ENCODE measurements at places on chromosomes 7 and 10.

GRCh38 chr10:25934621-25935139, 651 bp downstream of the MYO3A start:
- DNase-seq = peak; percentile 17

DNA sequence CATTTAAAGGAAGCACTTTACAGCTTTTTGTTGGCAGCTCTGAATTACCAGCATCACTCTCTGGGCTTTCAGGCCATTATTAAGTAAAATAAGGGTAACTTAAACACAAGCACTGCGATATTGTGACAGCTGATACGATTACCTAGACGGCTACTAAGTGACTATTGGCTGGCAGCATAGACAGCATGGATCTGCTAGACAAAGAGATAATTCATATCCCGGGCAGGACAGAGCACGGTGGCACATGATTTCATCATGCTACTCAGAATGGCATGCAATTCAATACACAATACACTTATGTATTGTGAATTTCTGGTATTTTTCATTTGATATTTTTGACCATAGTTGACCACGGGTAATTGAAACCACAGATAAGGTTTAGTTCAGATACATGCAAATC, 522.0 kb upstream of the LRRN3 start:
- no peak for DNase-seq

GRCh38 chr7:96093435-96093834, 228.5 kb downstream of the SLC25A13 start:
- DNase-seq = no peak

GRCh38 chr7:122803323-122803722, 82.9 kb downstream of the CADPS2 start:
- no peak for DNase-seq

DNA sequence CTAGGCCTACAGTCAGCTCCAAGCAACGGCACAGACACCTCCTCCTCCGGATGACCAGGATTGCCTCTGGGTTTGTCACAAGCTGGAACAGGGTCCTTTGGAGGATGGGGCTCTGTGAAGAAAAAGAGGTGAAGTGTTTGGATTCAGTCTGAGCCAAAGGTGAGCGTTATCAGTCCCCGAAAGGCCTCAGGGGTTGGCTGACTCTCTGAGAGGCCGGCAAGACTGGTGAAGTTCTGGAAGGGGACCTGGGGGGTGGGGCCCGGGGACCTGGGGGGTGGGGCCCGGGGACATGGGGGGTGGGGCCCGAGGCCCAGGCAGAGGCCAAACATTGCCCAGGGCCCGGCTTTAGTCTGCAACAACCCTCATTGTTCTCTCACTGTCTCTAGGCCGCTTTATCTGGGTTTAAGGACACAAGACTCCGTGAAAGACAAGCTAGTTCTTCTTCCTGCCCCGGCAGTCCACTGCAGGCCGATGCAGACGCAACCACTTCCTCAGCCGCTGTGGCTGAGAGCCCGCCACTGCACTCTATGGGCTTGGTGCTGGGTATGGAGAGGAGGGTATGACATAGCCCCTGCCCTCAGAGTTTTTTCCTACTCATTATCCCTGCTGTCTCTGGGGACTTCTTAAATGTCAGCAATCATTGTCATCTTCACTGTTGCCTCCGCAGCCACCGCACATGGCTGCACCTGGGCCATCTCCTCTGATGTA, 27.4 kb upstream of the PSAP start:
- no peak for DNase-seq

DNA sequence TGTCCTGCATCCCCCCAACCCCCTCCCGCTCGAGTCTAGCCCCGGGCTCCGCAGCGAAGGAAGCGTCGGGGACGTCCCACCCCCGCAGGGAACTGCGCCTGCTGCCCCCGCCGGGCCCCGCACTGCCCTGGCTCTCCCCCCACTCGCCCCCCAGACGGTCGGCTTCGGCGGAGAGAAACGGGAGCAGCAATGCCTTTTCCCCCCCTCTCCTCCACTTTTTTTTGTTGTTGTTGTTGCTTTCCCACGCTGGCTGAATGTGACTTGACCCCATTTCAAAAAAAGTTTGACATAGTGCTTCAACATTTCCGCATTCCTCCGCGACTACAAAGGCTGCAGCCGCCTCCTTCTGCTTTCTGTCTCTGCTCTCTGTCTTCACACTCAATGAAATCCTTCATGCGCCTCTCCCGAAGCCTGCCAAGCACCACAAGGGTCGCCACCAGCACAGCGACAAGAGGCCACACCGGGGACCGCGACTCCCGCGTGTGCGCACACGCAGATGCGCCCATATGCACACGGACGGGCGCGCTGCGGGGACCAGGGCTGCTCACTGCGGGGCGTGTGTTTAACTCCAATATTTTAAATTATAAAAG, 1.0 kb downstream of the CDK6 start:
- peak; percentile 62 for DNase-seq

DNA sequence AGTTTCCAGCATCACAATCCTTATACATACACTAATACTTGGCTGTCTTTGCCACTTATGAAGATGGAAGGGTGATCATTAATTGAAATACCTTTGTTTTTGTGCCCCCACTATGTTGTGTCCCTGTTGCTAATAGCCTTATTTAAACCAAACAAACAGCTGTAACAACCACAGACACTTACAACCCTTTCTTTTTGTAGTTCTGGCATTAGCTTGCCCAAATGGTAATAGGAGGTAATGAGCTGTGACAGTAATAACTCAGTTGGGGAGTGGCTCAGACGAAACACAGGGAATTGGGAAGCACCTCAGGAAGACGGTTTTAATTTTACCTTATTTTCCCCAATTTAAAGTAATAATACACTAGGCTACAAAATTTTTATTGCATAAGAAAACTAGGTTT, 83.4 kb downstream of the MDFIC start:
- DNase-seq = no peak

GRCh38 chr10:98655492-98655891, 208.8 kb upstream of the HPS1 start:
- DNase-seq = no peak

GRCh38 chr7:2654059-2654458, 22.3 kb downstream of the TTYH3 start:
- DNase-seq = no peak

- DNase-seq = no peak
Measured at GRCh38 chr10:5470062-5470751, 29.2 kb downstream of the CALML5 start.

GRCh38 chr7:150891740-150892139, 39.4 kb downstream of the AOC1 start:
- no peak for DNase-seq

DNA sequence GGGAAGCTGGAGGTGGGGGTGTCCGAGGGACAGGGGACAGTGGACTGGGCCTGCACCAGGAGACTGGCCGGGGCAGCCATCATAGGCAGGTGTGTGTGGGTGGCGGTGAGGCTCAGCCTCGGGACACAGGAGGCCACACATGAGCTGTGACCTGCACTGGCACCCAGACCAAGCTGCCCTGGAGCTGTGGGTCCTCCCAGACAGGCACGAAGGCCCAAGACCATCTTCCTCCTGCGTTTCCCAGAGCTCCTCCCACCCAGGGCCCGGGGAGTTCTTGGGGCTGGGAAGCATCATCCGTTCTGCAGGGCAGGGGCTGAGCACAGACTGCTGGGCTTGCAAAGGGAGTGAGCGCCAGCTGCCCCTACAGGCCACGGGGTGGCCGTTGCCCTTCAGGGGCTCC, 87.4 kb downstream of the PDGFA start:
- no peak for DNase-seq

GRCh38 chr7:11650030-11650429, 182.0 kb downstream of the THSD7A start:
- DNase-seq = no peak

DNA sequence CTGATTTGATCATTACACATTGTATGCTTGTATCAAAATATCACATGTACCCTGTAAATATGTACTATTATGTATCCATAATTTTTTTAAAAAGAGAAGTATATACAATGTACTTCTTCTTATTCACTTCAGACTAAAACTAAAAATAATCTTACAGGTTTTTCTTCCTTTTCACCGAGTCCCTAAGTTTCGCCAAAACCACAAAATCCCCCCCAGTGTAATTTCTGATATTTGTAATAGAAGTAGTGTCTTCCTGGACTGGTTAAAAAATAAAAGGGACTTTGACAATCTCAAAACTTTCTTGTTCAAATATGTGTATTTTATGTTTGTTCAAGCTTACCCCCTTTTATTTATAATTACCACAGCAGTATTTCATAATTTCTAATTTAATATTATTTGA, 23.9 kb downstream of the EPC1 start:
- DNase-seq = no peak

DNA sequence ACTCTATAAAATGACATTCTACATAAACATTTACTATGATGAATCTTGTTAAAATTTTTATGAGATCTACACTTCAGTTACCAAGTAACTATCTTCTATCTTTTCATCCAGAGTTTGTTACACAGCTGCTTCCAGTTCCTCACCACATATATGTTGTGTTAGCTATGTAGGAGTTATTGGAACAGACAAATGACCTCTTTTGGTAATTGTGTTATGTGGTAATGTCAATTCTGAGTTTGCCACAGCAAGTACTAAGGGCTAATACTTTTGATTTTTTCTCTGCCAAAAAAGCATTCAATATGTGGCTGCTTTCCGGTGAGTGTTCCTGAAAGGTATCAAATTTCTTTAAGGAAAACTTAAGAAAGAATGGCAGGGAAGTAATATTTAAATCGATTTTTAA, 573.9 kb upstream of the PCDH15 start:
- DNase-seq = no peak

DNA sequence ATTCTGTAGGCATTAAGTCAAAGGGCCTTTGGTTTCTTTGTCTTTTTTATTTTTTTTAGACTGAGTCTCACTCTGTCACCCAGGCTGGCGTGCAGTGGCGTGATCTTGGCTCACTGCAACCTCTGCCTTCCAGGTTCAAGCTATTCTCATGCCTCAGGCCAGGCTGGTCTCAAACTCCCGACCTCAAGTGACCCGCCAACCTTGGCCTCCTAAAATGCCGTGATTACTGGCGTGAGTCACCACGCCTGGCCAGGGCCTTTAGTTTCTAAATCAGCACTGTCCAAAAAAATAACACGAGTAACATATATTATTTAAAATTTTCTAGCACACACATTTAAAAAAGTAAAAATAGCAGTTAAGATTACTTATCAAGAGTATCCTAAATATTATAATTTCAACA, 11.1 kb upstream of the ACSL5 start:
- no peak for DNase-seq

GRCh38 chr7:140723006-140723405, 26.5 kb downstream of the NDUFB2 start:
- peak; percentile 54 for DNase-seq

DNA sequence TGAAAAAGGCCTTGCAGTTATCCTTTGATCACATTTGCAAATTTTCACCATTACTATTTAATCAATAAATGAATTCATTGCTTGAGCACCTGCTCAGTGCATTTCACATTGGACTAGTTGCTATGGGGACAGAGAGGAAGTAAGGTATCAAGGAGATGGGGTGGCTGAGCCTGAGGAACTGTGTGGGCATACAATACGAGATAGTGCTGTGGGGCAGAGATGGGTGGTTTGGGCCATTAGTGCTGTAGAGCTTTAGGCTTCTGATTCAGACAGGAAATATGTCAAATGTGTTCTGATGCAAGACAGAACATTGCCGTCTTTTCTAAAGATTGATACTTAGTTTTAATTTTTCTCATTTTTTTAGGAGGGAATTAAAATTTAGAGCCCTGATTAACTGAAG, 13.2 kb downstream of the ITGB8 start:
- no peak for DNase-seq

- DNase-seq = no peak
Measured at GRCh38 chr10:15433850-15434537, 62.9 kb upstream of the FAM171A1 start.

- no peak for DNase-seq
Measured at GRCh38 chr7:151484971-151485707, 34.6 kb downstream of the RHEB start.

GRCh38 chr10:54742416-54742815, 58.6 kb downstream of the PCDH15 start:
- DNase-seq = no peak

- peak; percentile 39 for DNase-seq
Measured at GRCh38 chr7:98251231-98251600, 816 bp downstream of the TECPR1 start.

DNA sequence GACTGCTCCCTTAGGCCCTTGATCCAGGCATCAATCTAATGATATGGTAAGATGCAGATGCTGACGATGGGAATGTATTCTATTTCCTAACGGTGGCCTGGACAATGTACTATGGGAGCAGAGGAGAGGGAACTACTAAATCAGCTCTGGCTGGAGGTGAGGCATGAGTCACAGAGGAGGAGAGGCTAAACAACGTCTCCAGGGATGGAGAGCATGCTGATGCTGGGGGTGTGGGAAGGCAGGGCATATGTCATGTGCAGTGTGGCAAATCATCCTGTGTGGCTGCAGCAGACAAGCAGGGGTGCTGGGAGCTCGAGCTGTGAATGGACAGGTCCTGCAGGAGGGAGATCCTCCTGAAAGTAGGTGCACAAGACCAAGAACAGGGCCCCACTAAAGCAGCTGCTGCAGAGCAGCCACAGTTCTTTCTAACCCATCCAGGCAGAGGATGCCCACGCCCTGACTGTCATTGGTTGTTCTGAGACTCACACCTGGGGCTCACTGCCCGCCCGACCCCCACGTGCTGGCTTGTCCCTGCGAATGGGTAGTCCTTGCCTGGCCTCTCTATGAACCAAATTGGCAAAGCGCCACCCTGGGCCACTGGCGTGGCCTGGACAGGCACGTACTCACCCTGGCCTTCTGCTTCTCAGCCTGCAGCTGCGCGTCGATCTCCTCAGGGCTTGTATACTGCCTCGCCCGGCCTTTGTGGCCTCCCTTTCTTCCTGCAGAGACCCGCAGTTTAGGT, 4.0 kb downstream of the PDAP1 start:
- DNase-seq = no peak

- no peak for DNase-seq
Measured at GRCh38 chr7:69638674-69639073, 40.4 kb downstream of the AUTS2 start.

Data from stimulated activated naive CD8-positive, alpha-beta T cell treated with anti-CD3 and anti-CD28 coated beads, Interleukin-15, amount 100 ng/mL, for 72 hours (primary cell).